ENCODE measurements at places on chromosomes 16 and 17.

DNA sequence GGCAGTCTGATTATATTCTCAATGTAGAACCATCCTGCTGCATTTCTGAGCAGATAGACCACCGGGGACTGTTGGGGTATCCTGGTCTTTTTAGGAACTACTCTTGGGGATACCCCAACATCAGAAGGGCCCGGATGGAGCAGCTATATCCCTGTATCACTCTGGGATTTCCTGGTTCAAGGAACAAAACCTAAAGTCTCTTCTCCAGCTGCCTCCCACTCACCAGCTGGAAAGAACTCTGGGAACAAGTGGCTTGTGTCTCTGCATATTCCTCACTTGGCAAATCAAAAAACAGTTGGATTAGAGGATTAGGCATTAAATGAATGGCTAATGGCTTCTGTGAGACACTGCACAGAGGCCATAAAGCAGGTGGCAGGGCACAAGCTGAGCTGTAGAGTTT, 62.3 kb upstream of the HS3ST2 start:
- H3K36me3 ChIP-seq: no peaks in the 10 kb centered on the region
- no peaks in the 10 kb centered on the region for H3K4me1 ChIP-seq
- no peak overlapping the region for H3K4me3 ChIP-seq
- H3K27ac ChIP-seq: no peak overlapping the region
- H3K27me3 ChIP-seq: no peaks in the 10 kb centered on the region

GRCh38 chr16:24511792-24512191, 27.6 kb upstream of the RBBP6 start:
- no peaks in the 10 kb centered on the region for H3K4me1 ChIP-seq
- no peak for DNase-seq
- no peaks in the 10 kb centered on the region for H3K27me3 ChIP-seq
- no peaks in the 10 kb centered on the region for H3K36me3 ChIP-seq

- no peaks in the 10 kb centered on the region for H3K36me3 ChIP-seq
- DNase-seq: no peak
- H3K4me1 ChIP-seq: peaks cover 40% of the 10 kb centered on the region
- no peak overlapping the region for H3K4me3 ChIP-seq
Measured at GRCh38 chr17:59427996-59428395, 96.5 kb downstream of the YPEL2 start.

DNA sequence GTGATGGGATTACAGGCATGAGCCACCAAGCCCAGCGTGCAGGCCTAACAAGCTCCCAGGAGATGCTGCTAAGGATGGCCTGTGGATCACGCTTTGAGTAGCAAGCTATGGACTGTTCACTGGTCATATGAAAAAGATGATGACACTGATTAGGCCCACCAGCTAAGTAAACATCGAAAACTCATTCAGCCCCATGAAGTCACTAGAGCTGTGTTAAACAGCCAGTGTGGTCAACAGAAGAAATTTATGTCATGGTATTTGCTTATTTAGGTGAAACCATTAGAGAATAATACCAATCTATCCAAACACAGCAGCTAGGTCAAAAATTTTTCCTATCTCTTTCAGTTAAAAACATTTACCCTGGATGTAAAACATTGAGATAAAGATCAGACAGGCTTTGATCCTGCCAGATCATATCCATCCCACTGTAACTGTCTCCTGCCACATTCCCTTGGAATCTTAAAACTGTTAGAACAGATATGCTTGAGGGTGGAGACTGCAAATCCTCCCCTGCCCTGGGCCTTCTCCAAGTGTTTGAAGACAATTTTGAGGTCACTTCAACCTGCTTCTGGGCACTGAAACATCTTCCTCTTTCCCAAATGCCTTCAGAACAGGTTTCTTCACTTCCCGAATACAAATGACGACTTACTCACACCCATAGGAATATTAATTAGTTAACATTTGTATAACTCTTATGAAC, 30.9 kb downstream of the HOXB1 start:
- no peaks in the 10 kb centered on the region for H3K27me3 ChIP-seq
- no peaks in the 10 kb centered on the region for H3K4me1 ChIP-seq

GRCh38 chr16:58589326-58589905, 40.2 kb downstream of the CNOT1 start:
- no peak overlapping the region for H3K27ac ChIP-seq
- no peak overlapping the region for H3K4me3 ChIP-seq
- H3K36me3 ChIP-seq: peaks cover 91% of the 10 kb centered on the region
- no peak for DNase-seq
- no peaks in the 10 kb centered on the region for H3K4me1 ChIP-seq
- H3K27me3 ChIP-seq: no peaks in the 10 kb centered on the region

GRCh38 chr17:9170853-9171252, 149.5 kb downstream of the NTN1 start:
- no peaks in the 10 kb centered on the region for H3K36me3 ChIP-seq
- H3K27ac ChIP-seq: no peak overlapping the region
- DNase-seq: no peak
- H3K4me3 ChIP-seq: no peak overlapping the region
- no peaks in the 10 kb centered on the region for H3K4me1 ChIP-seq

GRCh38 chr17:82267575-82268379, 5.7 kb downstream of the CSNK1D start:
- H3K27ac ChIP-seq: peak overlapping the region; percentile 75
- H3K4me3 ChIP-seq: peak overlapping the region; percentile 6
- H3K4me1 ChIP-seq: peaks cover 75% of the 10 kb centered on the region
- DNase-seq: peak; percentile 95

DNA sequence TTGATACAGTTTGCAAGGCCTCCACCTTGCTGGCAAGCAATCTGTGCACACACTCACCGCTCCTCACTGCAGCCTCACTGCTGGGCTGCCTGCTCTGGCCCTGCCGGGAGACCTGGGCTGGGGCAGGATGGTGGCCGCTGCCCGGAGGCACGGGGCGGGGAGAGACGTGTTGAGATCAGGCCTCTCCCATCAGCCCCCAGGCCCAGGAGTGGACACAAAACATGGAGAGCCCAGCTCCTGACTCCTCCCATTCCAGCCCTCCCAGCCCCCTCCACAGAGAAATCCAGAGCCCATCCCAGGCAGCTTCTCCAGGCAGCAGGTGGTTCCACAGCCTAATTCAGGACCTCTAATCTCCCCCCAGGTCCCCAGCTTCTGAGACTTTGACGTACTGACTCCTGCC, 23.1 kb upstream of the RPL38 start:
- no peaks in the 10 kb centered on the region for H3K4me1 ChIP-seq
- no peaks in the 10 kb centered on the region for H3K36me3 ChIP-seq
- no peak overlapping the region for H3K27ac ChIP-seq
- H3K27me3 ChIP-seq: peaks cover 13% of the 10 kb centered on the region
- no peak overlapping the region for H3K4me3 ChIP-seq

DNA sequence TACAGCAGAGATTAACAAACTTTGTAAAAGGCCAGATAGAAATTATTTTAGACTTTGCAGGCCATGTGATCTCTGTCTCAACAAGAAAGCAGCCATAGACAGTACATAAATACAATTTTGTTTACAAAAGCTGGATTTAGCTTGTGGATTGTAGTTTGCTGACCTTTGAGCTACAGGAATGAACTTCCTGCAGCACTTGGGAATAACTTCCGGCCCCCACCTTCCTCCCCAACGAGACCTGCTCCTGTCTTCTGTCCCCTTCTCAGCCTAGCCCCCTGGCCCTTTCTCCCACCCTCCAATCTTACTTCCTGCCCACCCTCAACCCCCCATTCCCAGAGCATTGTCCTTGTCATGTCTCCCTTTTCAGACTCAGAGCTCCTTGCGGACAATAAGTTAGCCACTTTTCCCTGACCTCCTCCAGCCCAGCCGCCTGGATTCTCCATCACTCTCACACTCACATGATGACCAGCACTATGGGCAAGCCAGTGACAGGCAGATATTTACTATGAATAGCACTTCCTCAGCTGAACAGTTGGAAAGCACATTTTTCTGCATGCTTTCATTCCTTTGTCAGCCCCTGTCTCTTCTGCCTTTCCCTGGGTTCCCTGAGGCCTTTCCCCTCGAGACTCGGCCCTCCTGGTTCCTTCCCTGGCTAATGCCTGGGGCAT, 27.6 kb upstream of the DLX3 start:
- H3K36me3 ChIP-seq: no peaks in the 10 kb centered on the region
- no peak overlapping the region for H3K27ac ChIP-seq
- H3K4me3 ChIP-seq: no peak overlapping the region
- no peak for DNase-seq
- H3K4me1 ChIP-seq: peaks cover 11% of the 10 kb centered on the region
- no peaks in the 10 kb centered on the region for H3K27me3 ChIP-seq

GRCh38 chr16:68356919-68357286, 46.1 kb downstream of the PRMT7 start:
- peaks cover 58% of the 10 kb centered on the region for H3K36me3 ChIP-seq
- peaks cover 8% of the 10 kb centered on the region for H3K4me1 ChIP-seq
- no peaks in the 10 kb centered on the region for H3K27me3 ChIP-seq
- H3K4me3 ChIP-seq: no peak overlapping the region

GRCh38 chr16:11630046-11630767, 38.0 kb upstream of the SNN start:
- H3K4me3 ChIP-seq: no peak overlapping the region
- H3K4me1 ChIP-seq: peaks cover 47% of the 10 kb centered on the region
- H3K27me3 ChIP-seq: no peaks in the 10 kb centered on the region
- H3K36me3 ChIP-seq: no peaks in the 10 kb centered on the region
- H3K27ac ChIP-seq: peak overlapping the region; percentile 70

GRCh38 chr17:46815474-46816353, 2.8 kb downstream of the WNT3 start:
- H3K36me3 ChIP-seq: no peaks in the 10 kb centered on the region
- no peak overlapping the region for H3K27ac ChIP-seq
- peaks cover 21% of the 10 kb centered on the region for H3K4me1 ChIP-seq
- peaks cover 62% of the 10 kb centered on the region for H3K27me3 ChIP-seq

GRCh38 chr16:50301626-50302471, 35.5 kb downstream of the ADCY7 start:
- H3K27me3 ChIP-seq: no peaks in the 10 kb centered on the region
- H3K36me3 ChIP-seq: peaks cover 45% of the 10 kb centered on the region
- peak; percentile 68 for DNase-seq

DNA sequence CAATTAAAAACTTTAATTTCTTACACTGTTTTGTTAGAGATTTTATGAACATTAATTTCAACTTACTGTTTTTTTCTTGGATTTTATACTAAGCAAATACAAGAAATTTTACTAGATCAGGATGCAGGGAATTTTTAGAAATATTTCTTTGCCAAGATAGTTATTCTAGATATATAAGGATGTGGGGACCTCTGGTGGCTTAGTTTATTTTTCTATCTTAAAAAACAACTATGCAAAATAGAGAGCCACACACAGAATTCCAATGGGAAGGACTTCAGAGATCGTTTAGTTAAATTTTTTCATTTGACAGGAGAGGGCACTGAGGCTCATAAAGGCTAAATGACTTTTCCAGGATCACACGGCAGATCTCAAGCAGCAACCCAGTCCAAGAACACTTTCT, 23.0 kb upstream of the CAPNS2 start:
- no peaks in the 10 kb centered on the region for H3K36me3 ChIP-seq
- H3K27ac ChIP-seq: no peak overlapping the region
- H3K4me3 ChIP-seq: no peak overlapping the region
- H3K4me1 ChIP-seq: no peaks in the 10 kb centered on the region
- no peak for DNase-seq

GRCh38 chr16:57104706-57105105, 12.3 kb downstream of the CPNE2 start:
- no peak overlapping the region for H3K4me3 ChIP-seq
- no peak overlapping the region for H3K27ac ChIP-seq
- no peak for DNase-seq
- H3K4me1 ChIP-seq: peaks cover 6% of the 10 kb centered on the region
- no peaks in the 10 kb centered on the region for H3K36me3 ChIP-seq

DNA sequence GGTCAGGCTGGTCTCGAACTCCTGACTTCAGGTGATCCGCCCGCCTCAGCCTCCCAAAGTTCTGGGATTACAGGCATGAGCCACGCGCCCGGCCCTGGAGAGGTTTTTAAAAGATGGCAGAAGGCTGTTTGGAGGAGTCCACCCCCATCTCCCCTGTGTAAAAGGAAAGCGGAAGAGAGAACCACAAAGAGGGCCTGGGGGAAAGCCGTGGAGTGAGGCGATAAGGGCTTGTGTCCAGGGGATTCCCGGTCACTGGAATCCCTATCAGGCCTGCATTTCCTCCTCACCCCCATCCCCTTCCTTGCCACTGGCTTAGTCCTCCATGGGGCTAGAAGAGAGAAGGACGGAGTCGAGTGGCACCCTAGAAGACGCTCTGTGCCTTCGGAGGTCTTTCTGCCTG, at the start of gene GP1BA:
Gene GP1BA, plus strand, starts transcription at position 315 of the 400 bp plus-strand sequence. CDS start 328 bp downstream, outside the sequence.
- peaks cover 6% of the 10 kb centered on the region for H3K4me1 ChIP-seq
- no peak within 1 kb of the TSS for H3K4me3 ChIP-seq
- no peaks in the 10 kb centered on the region for H3K36me3 ChIP-seq
- no peak within 1 kb of the TSS for H3K27ac ChIP-seq
- no peak for DNase-seq
- H3K27me3 ChIP-seq: no peaks in the 10 kb centered on the region

DNA sequence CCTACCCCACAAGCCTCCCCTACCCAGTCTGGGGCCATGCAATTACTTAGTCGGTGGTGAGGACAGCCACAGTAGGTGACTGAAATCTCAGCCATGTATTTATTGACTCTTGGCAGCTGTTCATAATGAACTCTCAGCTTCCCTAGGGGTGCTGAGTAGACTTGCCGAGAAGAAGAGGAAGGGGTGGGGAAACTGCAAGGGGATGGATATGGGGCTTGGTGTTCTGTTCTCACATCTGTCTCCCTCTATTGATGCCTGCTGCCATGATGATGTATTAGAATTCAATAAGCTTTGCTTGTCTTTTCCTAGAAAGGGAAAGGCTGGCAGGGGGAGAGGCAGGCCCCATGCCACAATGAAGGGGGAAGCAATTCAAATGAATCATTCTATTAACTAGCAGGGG, 112.9 kb downstream of the GP2 start:
- no peaks in the 10 kb centered on the region for H3K27me3 ChIP-seq
- H3K36me3 ChIP-seq: no peaks in the 10 kb centered on the region
- no peak overlapping the region for H3K27ac ChIP-seq
- DNase-seq: no peak

GRCh38 chr16:66287926-66288325, 78.6 kb upstream of the CDH5 start:
- DNase-seq: no peak
- H3K27ac ChIP-seq: no peak overlapping the region
- no peaks in the 10 kb centered on the region for H3K27me3 ChIP-seq
- no peaks in the 10 kb centered on the region for H3K4me1 ChIP-seq

DNA sequence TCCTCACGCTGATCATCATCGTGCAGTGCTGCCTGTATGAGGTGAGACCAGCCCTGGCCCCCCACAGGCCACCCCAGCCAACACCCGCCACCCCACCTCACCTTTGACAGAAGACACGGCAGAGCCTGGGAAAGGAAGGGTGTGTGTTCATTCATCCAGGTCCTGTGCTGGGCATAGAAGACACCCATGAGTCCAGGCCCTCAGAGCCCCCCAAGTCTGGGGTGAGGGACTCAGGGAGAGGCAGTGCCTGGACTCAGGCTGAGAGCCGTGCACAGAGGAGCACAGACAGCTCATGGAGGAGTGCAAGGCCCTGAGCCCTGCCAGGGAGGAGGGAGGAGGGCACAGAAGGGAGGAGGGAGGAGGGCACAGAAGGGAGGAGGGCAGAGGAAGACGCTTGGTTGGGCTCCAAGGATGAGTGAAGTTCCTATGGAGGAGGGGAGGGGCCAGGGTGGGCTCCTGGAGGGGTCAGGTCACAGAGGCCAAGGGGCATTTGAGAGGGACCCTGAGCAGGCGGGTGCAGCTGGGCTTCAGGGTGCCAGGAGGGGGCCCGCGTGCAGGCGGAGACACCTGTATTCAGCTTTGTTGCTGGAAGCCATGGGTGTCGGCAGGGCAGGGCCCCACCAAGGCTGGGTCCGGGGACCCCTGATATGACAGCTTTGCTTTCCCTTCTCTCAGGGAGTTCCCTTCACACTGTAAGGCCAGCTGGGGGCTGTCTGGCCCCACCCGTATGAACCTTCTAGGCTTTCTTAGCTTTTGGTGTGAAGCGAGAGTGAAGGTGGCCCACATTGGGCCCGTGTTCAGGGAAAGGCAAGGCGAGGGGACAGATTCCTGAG, 11.4 kb downstream of the TAX1BP3 start:
- H3K36me3 ChIP-seq: no peaks in the 10 kb centered on the region
- no peak for DNase-seq
- H3K27me3 ChIP-seq: no peaks in the 10 kb centered on the region
- peaks cover 10% of the 10 kb centered on the region for H3K4me1 ChIP-seq
- H3K4me3 ChIP-seq: no peak overlapping the region

Data from upper lobe of right lung (tissue), 1 donor.